ENCODE measurements at places on chromosomes 5 and 9. TPM values are rescaled to one million over a fixed set of nuclear protein-coding genes. Genes with fewer than 3 reads are reported as not detected.

Gene CCIN
- under 0.01 TPM for total RNA-seq

Gene HMHB1
- total RNA-seq: not detected

Gene HAVCR2
- total RNA-seq: under 0.01 TPM

Gene IL4
- not detected for total RNA-seq

Gene TIFAB
- not detected for total RNA-seq

Gene MLANA
- not detected for total RNA-seq

Gene ADRA1B
- 0.34 TPM for total RNA-seq

Gene GDF9
- total RNA-seq: not detected

Gene ADRB2
- 11.7 TPM for total RNA-seq

Gene SLC6A19
- not detected for total RNA-seq

Gene FOXE1
- 0.09 TPM for total RNA-seq

Gene GBGT1
- total RNA-seq: 28.0 TPM

Gene CCL21
- total RNA-seq: 1.4 TPM

Gene NUTM2F
- not detected for total RNA-seq

Gene ASS1
- total RNA-seq: 9.5 TPM

Gene BTNL3
- not detected for total RNA-seq

Gene ZNF618
- 19.5 TPM for total RNA-seq

Gene CYSRT1
- total RNA-seq: 0.37 TPM

Gene SPINK4
- not detected for total RNA-seq

Gene GABRP
- 0.51 TPM for total RNA-seq

Gene CDH6
- total RNA-seq: 0.56 TPM

Gene DIAPH1
- total RNA-seq: 91.9 TPM

Gene GRIA1
- not detected for total RNA-seq

All from dermis blood vessel endothelial cell (primary cell).